Activated T-helper 1 cell treated with anti-CD3 and anti-CD28 coated beads, Interleukin-2, amount 50 U/mL, for 16 hours (primary cell): ENCODE measurements at places on chromosomes 7 and 10.

GRCh38 chr7:23293500-23294073, 5.6 kb upstream of the MALSU1 start:
- DNase-seq, result no peak

GRCh38 chr7:41425926-41426325, 277.0 kb downstream of the INHBA start:
- DNase-seq, result no peak

- no peak for DNase-seq
These were observed 203.1 kb downstream of the CDC14C start for GRCh38 chr7:49127359-49127913.

GRCh38 chr7:4073052-4073451, 609.0 kb upstream of the FOXK1 start:
- DNase-seq, result no peak

- no peak for DNase-seq
These were observed 89.6 kb downstream of the CABCOCO1 start for GRCh38 chr10:61752111-61753011.

DNA sequence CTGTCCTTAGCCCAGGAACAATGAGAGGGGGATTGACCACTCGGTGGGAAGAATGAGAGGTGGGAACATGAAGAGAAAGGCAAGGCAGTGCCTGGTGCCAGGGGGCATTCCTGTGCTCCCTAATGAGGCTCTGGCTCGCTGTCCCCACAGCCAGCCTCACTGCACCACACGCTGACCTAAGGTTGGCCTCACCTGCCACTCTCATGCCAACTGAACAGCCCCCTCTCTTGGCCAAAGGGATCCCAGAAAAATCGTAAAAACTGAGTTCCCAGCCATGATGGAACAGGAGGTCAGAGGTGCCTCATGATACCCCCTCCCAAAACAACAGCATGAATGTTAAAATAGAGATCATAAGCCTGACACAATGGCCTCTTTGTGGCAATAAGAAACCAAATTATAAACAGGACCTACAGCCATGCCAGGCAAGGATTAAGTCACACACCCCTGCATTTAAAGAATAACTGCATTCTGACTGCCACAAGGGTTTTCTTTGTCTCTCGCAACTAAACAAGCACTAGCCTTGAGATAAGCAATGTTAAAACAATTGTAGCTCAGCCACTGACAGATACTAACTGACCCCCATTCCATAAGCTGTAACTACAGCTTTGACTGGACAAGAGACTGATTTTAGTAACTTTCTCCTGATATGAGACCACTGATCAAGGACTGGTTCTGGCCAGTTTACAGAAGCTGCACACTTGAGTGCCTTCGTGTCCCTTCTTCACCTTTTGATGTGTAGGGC, 149.2 kb downstream of the SH2D4B start:
- DNase-seq, result no peak

GRCh38 chr7:121832347-121832746, 40.6 kb upstream of the PTPRZ1 start:
- no peak for DNase-seq

GRCh38 chr10:129847741-129848483, 116.2 kb downstream of the EBF3 start:
- no peak for DNase-seq

DNA sequence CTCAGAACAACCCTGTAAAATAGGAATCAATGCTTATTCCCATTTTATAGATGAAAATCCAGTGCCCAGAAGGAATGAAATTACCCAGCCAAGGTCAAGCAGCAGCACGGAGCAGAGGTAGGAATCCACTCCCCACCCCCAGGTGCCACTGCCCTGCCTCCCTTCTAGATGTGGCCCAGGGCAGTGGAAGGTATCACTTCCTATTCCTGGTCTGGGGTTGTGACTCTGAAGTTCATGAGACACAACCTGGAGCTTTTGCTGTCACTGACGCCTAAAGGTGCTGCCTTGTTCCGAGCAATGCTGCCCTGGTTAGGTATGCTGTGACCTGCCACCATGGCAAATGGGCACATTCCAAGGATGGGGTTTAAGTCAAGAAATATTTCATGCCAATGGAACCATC, 53.6 kb downstream of the PIK3AP1 start:
- no peak for DNase-seq

DNA sequence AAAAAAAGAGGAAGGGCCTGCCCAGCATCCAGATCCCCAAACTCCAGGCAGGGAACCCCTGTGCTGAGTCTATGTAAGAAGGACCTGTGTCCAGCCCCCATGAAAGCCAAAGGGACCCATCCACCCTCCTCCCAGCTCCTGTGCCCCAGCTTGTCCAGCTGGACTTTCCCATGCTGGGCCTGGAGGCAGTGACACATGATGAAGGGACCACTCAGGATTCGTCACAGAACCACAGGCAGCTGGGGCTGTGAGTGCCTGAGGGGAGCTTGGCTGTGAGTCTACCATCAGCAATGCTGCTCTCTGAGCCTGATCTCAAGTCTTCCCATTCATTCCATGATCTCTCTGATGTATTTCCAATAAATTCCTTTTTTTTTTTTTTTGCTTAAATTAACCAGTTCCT, 36.2 kb upstream of the MNX1 start:
- no peak for DNase-seq

GRCh38 chr7:44965441-44965903, 13.3 kb downstream of the MYO1G start:
- no peak for DNase-seq

DNA sequence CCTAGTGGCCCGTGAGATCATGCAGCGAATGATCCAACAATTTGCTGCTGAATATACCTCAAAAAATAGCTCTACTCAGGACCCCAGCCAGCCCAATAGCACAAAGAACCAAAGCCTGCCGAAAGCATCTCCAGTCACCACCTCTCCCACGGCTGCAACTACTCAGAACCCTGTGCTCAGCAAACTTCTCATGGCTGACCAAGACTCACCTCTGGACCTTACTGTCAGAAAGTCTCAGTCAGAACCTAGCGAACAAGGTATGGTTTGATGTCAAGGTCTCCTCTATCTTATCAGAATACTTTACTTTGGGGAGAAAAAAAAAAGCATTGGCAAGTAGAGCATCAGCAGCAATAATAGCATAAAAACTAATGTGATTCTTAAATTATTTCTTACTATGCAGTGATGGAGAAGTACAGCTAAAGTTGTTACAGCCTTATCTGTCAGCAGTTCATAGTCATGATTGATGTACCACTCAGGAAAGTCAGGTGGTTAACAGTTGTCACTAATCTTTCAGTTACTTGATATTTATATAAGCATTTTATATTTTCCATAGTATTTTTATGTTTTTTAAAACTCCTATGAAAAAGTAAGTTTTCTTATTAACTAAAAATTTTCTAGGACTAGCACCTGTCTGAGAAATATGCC, 117.1 kb downstream of the LCOR start:
- no peak for DNase-seq

- no peak for DNase-seq
These were observed 95.0 kb downstream of the WDFY4 start for GRCh38 chr10:48779546-48780152.

DNA sequence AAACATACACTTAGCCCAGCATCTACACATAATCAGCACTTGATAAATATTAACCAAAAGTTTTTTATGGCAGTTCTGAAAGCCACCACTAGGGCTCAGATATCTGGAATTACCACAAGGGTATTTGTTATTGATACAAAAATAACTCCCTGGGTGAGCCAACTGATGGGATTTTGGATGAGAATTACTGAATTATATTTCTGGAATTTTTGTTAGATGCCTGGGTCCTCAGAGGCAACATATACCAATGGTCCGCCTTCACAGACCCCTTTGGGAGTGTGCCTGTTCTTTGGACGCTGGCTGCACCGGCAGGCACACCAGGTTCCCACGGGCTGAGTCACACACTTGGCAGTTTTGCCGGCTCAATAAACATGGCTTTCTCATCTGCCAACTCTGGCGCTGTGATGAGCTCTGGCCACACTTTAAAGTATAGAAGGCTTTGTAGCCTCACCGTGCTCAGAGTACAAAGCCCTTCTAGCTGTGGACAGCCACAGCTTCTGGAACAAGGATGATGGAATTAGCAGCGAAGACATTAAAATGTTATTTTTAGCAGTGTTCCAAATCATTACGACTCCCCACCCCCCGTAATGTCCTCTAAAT, 24.5 kb upstream of the EEPD1 start:
- DNase-seq, result no peak

DNA sequence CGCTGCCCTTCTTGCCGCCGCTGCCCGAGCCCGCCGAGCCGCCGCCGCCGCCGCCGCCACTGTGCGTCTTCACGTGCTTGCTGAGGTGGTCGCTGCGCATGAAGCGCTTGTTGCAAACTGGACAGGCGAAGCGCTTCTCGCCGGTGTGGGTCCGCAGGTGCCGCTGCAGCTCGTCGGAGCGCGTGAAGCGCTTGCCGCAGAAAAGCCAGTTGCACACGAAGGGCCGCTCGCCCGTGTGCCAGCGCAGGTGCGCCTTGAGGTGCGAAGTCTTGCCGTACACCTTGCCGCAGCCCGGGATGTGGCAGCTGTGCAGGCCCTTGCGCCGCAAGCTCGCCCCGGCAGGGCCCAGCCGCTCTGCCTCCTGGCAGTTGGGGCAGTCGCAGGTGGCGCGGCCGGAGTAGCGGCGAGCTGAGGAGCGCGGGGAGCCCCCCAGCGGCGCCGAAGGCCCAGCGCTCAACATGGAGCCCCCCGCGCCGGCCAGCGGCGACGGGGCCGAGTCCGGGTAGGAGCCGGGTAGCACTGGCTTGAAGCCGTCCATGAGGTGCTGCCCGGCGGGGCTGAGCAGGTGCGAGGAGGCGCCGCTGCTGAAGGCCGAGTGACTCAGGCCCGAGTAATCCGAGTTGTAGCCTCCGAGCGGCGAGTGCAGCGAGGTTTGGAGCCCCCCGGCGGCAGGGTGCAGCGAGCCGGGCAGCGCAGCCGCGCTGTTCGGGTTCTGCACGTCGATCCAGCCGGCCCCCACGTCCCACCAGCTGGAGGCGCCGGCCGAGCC, 2.1 kb downstream of the SP8 start:
- DNase-seq, result no peak

GRCh38 chr10:33861016-33861704, 526.7 kb upstream of the NRP1 start:
- DNase-seq, result no peak

- DNase-seq, result no peak
These were observed 82.7 kb downstream of the RPS24 start for GRCh38 chr10:78116361-78116760.

- no peak for DNase-seq
These were observed 409.0 kb upstream of the MGMT start for GRCh38 chr10:129057856-129058663.

DNA sequence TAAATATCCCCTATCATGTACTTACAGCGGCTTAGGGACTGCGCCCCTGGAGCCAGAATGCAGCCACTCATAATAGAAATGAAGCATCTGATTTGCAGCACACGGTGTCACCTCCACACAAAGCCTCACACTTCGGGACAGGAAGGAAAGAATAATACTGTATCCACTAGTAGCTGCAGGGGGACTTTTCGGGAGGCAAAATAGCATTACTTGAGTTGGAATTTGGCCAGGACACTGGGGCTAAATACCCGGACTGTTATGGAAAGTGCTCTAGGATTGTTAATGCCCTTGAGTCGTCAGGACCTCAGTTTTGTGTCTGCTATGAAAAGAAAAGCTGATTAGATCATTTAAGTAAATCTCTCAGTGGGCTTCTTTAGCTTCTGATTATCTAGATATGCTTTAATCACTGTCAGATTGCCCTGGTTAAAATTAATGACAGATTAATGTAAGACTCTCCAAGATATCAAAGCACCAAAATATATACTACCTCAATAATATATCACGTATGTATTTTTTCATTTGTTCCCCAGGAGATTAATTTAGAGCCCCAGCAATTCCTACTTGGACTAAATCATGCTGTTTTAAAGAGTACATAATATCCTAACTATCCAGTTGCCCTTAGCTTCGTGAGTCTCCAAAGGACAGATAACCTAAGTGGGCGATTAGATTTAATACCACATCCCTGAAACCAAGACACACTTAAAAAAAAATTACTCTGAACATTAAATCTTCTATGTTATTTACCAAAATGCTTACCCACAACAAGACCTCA, 173.0 kb upstream of the NEBL start:
- DNase-seq, result no peak

DNA sequence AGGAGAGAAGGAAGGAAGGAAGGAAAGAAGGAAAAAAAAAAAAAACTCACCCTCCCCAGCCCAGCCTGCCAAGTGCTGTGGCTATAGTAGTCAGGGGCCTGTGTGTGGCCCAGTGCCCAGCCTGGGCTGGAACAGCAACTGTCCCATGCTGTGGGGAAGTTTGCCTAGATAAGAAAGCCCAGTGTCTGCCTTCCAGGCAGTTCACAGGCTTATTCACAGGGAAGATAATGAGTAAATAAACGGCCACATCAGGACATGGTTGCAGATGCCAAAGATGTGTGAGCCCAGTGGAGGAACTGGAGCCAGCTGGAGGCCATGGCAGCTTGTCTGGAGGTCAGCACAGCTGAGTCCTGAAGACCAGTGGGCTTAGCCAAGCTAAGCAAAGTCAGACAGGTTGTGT, 132.4 kb upstream of the FOXK1 start:
- DNase-seq, result no peak

GRCh38 chr10:69831231-69831855, 29.6 kb downstream of the COL13A1 start:
- DNase-seq, result no peak

GRCh38 chr7:139680676-139681462, 96.9 kb downstream of the HIPK2 start:
- DNase-seq, result no peak

- DNase-seq, result no peak
These were observed 152.1 kb upstream of the SEMA3C start for GRCh38 chr7:81070956-81071355.

- DNase-seq, result no peak
These were observed 36.3 kb downstream of the PLAC9 start for GRCh38 chr10:80168679-80169380.

GRCh38 chr10:3131098-3131497, 41.5 kb downstream of the PITRM1 start:
- DNase-seq, result no peak

- DNase-seq, result no peak
These were observed 135.5 kb upstream of the FRMD4A start for GRCh38 chr10:14466257-14466656.

DNA sequence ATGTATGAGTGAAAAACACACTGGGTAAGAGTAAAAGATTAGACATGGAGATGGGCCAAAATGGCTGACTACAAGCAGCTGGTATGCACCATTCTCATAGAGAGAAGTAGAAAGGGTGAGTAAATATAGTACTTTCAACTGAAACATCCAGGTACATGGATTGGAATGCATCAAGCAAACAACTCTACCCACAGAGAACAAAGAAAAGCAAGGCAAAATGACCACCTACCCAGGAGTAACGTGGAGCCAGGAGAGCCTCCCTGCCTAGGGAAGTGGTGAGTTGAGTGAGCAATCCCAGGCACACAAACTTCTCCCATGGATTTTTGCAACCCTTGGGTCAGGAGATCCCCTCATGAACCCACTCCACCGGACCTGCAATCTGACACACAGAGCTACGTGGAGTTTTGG, 212.8 kb downstream of the PTN start:
- DNase-seq, result no peak

GRCh38 chr10:100158044-100158805, 27.6 kb downstream of the ERLIN1 start:
- no peak for DNase-seq

- DNase-seq, result no peak
These were observed 336.0 kb upstream of the PCDH15 start for GRCh38 chr10:55137063-55137462.

- DNase-seq, result no peak
These were observed 40.6 kb downstream of the LDB3 start for GRCh38 chr10:86708783-86709380.
